ENCODE measurements at places on chromosomes 7 and 10. TPM values are rescaled to one million over a fixed set of nuclear protein-coding genes. Genes with fewer than 3 reads are reported as not detected.

The SLC13A1 gene
- total RNA-seq, result not detected

The HOXA10 gene
- not detected for total RNA-seq

The CALML3 gene
- not detected for total RNA-seq

The HYAL4 gene
- total RNA-seq, result not detected

The GPR146 gene
- total RNA-seq, result 16.4 TPM

The PNLIPRP1 gene
- not detected for total RNA-seq

The ZNF786 gene
- total RNA-seq, result 4.6 TPM

The AUTS2 gene
- total RNA-seq, result 4.9 TPM

The OR6B1 gene
- not detected for total RNA-seq

The CRPPA gene
- 1.4 TPM for total RNA-seq

The SLC29A4 gene
- total RNA-seq, result 6.5 TPM

The TMEM273 gene
- 0.13 TPM for total RNA-seq

Data from smooth muscle cell of the pulmonary artery (primary cell).